CD8-positive, alpha-beta memory T cell (primary cell): ENCODE measurements at places on chromosomes 4 and X.

- DNase-seq = no peak
Observed at GRCh38 chr4:63795301-63795700, 613.9 kb downstream of the TECRL start.

GRCh38 chr4:168777277-168777965 lies 232.6 kb downstream of the CBR4 start:
- DNase-seq = no peak

DNA sequence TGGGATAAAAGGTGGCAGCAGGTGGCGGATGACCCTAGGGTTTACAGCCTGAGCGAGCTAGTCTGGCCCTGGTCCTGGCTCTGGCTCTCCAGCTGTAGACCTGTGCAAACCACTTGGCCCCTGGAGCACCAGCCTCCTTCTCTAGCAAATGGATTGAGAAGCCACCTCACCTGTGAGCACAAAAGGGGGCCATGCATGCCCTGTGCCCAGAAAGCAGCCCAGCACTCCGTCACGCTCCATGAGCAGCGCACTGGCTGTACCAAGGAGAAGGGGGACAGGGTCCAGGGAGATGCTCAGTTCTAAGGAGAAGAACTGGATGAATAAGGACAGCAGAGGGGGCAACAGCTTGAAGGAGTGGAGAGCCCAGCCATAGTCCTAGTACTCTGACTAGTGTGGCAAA lies 46.9 kb upstream of the C4orf50 start:
- DNase-seq = no peak

DNA sequence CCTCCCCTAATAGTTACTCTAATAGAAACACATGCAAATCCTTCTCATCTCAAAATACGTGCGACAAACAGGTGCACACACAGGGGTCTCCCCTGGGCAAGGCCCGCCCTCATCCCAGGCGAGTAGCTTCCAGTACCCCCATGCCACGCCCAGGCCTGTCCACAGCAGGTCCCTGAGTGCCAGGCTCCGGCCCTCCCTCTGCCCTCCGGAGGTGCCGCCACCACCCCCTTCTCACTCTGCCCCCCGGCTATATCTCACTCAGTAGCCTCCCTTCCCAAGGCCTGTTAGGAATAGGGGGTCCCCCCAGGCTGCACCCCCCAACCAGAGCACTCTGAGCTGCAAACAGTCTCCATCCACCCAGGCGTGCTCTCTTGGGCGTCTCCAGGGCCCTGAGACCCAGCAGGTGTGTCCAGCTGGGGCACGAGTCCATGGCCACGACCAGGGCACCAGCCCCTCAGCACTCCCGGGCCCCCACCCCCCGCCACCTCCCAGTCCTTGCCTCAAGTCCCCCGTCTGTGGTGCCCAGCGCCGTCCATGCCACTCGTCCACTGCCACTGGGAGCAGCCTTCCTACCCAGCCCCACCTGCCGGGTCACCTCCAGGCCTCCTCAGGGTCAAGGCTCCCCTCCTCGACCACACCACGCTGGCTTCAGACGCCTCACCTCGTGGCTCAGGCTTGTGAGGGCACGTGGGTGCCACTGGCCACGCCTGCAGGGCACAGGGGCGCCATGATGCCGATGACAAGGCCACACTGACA lies 41.7 kb downstream of the FAM53A start:
- DNase-seq = no peak

DNA sequence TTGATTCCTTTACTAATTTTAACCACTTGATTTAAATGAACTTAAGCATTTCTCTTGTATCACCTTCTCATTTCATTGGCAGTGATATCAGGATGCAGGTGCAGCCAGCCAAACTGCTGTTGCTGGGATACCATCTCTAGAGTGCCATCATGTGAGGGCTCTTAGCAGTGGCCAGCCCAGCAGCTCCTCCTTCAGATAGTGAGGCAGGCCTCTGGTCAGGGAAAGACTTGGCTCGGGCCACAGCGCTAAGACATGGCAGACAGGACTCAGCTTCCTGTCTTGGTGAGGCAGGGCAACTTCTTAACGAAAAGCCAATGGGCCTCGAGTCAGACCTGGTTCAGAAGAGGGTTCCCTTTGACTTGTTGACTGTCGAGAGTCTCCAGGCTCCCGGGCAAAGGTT lies 50.0 kb downstream of the NOP14 start:
- no peak for DNase-seq

- DNase-seq = no peak
Observed at GRCh38 chr4:3226944-3227343, 22.0 kb upstream of the MSANTD1 start.

DNA sequence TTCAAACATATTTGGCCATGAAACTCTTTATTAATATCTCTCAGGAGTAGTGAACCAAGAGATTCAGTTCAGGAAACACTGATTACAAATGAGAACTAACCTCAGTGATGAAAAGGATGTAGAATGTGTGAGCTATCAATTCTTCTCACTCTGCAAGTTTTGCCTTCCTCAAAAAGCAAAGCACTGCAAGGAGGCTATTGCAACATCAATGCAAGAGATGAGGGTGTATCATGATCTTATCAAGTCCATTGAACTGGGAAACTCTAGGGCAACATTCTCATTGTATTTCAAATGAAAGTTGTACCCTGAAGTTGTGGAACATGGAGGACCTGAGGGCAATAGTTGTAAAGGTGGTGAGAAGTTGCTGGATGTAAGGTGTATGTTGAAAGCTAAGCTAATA lies 56.4 kb upstream of the VEGFC start:
- DNase-seq = no peak

DNA sequence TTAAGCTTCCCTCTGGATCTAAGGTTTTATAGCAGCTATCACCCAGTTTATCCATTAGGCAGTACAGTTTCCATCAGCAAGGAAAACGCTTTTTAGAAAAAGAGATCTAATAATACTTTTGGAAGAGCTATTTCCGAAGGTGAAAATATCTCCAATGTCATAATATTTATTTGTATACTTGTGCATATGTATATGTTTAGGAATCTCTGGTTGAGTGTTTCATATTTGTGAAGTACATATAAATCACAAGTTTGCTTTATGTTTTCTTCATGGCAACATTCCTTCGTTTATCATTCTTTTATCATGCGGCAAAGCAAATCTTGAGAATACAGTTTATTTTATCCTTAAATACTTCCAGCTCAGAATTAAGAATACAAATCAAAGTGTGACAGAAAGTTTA lies 6.2 kb upstream of the PCDH18 start:
- no peak for DNase-seq

- no peak for DNase-seq
Observed at GRCh38 chr4:113641025-113641431, 120.5 kb downstream of the CAMK2D start.

- no peak for DNase-seq
Observed at GRCh38 chr4:40317916-40318658, 17.0 kb upstream of the CHRNA9 start.

DNA sequence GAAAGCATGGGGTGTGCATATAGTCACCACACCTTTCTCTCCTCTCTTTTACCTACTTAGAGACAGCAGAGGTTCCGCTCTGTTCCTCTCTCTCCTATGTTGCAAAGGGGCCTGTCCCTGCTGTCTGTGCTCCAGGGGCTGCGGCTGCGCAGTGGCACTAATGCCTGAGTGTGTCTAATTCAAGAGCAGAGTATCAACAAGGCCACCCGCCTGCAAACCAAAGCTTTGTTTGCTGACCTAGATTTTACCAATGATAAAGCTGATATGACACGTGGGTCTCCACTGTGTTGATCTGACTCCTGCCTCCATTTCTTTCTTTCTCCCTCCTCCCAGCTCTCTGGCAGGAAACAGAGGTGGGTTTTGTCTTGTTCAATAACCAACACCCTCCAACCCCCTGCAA lies 74.9 kb downstream of the NSG1 start:
- no peak for DNase-seq

- no peak for DNase-seq
Observed at GRCh38 chrX:108438110-108438623, at the start of gene COL4A6. Gene COL4A6, minus strand, starts transcription at chrX:108438422. Its CDS starts 226 bp downstream, at chrX:108438196.

GRCh38 chr4:128335541-128335940 lies 47.9 kb upstream of the PGRMC2 start:
- DNase-seq = no peak

DNA sequence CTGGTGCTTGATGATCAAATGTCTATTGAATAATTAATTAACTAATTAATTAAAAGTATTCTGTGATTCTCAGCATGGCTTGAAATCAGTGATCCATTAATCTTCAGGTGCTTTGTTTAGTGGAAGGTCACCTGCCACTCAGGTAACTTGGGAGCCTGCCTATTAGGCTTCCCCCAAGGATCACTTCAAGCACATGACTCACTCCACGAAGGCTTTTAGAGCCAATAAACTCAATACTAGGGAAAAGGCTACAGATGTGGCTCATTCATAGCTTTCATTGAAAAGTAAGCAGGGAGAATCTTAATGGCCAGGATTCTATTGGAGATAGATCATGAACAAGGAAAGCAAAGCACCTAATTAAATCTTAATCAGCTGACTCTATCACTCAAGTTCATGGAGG lies 21.3 kb downstream of the AREG start:
- no peak for DNase-seq

- no peak for DNase-seq
Observed at GRCh38 chr4:6095023-6095752, 77.0 kb upstream of the C4orf50 start.

- DNase-seq = no peak
Observed at GRCh38 chrX:54180403-54180802, 2.7 kb downstream of the FAM120C start.

DNA sequence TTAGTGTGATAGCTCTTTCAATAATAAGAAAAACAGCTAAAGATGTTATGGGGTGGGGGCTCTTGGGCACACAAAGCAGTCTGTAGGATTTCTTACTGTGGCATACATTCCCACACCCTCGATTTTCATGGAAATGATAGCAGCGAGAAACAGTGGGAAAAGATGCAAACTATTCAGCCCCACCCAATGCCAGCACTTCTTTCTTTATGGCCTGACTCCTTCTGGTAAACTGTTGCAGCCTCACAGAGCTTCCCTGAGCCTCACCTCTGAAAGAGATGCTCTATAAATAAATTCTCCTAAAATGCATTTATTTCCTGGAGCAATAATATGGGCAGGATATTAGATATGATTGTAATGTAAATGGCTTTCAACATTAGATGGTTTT lies 910 bp downstream of the ANK2 start:
- no peak for DNase-seq

- no peak for DNase-seq
Observed at GRCh38 chr4:139599076-139599475, 43.1 kb upstream of the SETD7 start.

GRCh38 chr4:145679991-145680455 lies at the start of gene C4orf51:
Gene C4orf51, plus strand, starts transcription at chr4:145680146. Its CDS starts 58 bp downstream, at chr4:145680204.
- no peak for DNase-seq

DNA sequence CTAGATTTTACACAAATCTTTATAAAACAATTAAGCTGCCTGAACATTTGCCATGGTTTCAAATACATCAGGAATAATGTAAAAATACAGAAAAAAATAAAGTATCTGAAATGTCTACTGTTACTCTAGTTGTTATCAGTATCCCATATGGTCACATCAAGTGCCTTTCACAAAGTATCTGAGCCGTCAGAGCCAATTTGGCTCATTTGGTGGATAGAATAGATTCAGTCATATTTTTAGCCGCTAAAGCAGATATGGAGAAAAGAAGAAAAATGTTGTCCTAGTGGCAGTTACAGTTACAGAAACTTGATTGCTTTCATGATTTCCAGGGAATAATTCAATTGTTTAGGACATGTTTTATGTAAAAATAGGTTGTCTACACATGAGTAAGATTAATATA lies 641.1 kb downstream of the RAPGEF2 start:
- no peak for DNase-seq

DNA sequence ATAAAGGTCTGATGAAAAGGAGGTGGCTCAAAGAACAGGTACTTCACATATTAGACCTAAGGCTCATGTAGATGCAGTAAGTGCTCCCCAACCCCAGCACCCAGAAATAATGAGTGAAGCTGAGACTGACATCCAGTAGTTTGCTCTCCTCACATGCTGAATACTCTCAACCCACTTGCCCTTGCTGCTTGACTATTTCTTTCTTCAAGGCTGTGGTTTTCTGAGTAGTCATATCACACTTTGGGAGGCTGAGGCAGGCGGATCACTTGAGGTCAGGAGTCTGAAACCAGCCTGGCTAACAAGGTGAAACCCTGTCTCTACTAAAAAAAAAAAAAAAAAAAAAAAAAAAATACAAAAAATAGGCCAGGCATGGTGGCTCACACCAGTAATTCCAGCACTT lies 51.5 kb upstream of the PRPS1 start:
- no peak for DNase-seq

- no peak for DNase-seq
Observed at GRCh38 chr4:89215736-89216135, 91.9 kb downstream of the GPRIN3 start.

DNA sequence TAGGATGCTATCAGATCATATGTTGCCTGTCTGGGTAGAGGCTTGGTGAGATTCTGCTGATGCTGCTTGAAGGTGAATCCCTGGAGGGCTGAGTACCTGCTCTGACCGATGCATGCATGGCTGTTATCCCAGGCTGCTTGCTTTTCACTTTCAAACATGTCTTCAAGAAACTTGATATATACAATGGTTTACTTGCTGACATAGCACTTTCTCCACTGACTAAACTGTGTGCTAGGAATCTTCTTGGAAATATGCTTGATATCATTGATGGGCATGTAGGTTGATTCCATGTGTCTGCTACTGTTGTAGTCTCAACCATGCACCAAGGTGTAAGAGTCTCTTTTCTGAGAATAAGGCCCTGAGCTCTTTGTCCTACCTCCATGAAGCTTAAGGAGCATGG lies 79.6 kb upstream of the WDR1 start:
- DNase-seq = no peak

DNA sequence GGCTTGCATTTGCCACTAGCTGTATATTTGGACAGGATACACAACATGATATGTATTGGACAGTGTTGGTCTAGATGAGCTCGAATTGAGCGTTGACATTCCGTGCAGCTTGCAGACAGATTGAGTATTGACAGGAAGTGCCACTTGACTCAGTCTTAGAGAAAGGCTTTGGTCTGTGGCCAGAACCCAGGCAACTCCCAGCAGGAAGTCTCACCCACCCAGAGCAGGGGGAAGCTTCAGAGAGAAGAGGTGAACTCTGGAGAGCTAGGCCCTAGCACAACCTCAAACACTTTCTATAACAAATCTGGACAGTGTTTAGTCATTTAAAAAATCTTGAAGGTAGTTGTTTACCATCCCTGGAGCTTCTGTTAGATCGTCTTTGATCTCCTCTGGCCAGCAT lies 280.5 kb downstream of the FBXW7 start:
- DNase-seq = peak; percentile 63

- peak; percentile 46 for DNase-seq
Observed at GRCh38 chr4:140427106-140427918, at the start of gene CLGN. Gene CLGN, minus strand, starts transcription at chr4:140427648. Its CDS starts 14,570 bp downstream, at chr4:140413078.

- DNase-seq = no peak
Observed at GRCh38 chrX:31223817-31224216, 152.0 kb upstream of the FTHL17 start.
